Fibroblast of skin of scalp (primary cell): ENCODE measurements at places on chromosomes 6 and 20.

DNA sequence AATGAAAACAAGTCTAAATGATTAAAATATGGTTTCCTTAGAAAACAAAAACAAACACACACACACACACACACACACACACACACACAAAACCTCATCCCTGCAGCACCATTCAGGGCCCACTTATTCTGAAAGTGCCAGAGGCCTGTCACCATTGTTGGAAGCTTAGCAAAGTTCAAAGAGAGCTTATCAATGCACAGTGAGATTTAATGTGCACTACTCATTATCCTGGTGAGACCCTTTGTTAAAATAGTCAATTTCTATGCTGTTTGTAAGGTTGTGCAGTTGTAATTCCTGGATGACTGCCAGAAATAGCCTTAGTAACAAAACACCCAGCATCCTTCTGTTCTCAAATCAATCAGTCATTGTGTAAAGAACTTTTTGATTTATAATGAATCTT, 482.9 kb downstream of the GRIK2 start:
- DNase-seq = no peak

DNA sequence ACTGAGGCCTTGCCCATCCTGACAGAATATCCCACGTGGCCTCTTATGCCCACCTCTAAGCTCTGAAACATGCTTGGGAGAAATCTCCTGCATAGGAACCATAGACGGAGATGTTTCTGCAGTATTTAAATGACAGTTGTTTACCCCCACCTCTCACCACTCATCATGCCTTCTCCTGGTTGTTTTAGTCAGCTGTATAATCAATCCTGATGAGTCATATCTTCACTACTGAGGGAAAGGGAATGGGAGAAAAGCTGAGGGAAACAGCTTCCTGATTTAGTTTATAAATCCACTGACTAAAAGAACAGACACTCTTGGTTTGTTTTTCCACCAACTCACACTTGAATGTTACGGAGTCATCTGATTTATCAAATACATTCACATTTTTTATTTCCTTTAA, 113.2 kb upstream of the TENT5A start:
- peak; percentile 72 for DNase-seq

DNA sequence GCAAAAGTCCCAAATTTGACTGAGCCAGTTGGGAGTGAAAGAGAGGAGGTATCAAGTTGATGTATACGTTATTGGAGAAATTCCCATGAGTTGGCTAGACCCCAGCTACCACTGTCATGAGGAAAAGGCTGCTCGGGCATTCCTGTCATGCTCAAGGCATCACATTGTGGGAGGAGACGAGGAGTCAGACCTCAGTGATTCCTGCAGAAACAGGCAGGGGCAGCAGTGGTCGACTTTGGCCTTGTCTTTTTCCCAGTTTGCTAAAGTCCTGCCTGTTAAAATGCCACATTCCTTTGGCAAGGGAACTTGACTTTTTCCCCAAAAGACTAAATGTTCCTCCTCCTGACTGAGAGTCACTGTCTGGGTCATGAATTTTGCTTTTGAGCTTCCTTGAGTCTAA, 295.5 kb upstream of the HS3ST5 start:
- DNase-seq = peak; percentile 6

GRCh38 chr20:13271098-13271497, 50.0 kb downstream of the ISM1 start:
- DNase-seq = no peak

- DNase-seq = no peak
Measured at GRCh38 chr20:23082846-23083552, 3.1 kb downstream of the CD93 start.
